ENCODE measurements at places on chromosomes 2 and 18. TPM values are rescaled to one million over a fixed set of nuclear protein-coding genes. Genes with fewer than 3 reads are reported as not detected.

The ATP5MC3 gene
- 962 TPM for total RNA-seq

The NEU4 gene
- 0.38 TPM for total RNA-seq

The FBXO36 gene
- 1.6 TPM for total RNA-seq

The CCDC138 gene
- 1.6 TPM for total RNA-seq

The STPG4 gene
- total RNA-seq, result not detected

The FEZ2 gene
- 46.5 TPM for total RNA-seq

The METTL5 gene
- 51.5 TPM for total RNA-seq

The MORN2 gene
- 12.8 TPM for total RNA-seq

The ACVR1C gene
- 2.6 TPM for total RNA-seq

The CHRNG gene
- not detected for total RNA-seq

The DOK1 gene
- total RNA-seq, result 12.4 TPM

The YPEL5 gene
- total RNA-seq, result 54.0 TPM

The B3GNT7 gene
- total RNA-seq, result 4.5 TPM

The KDSR gene
- 58.1 TPM for total RNA-seq

The IL1R1 gene
- total RNA-seq, result 60.8 TPM

The SERPINB3 gene
- not detected for total RNA-seq

The OTOF gene
- total RNA-seq, result not detected

The ANKRD62 gene
- not detected for total RNA-seq

The UCN gene
- total RNA-seq, result 1.6 TPM

The CDKL4 gene
- total RNA-seq, result 0.88 TPM

The VWA3B gene
- total RNA-seq, result 0.50 TPM

The ADAM23 gene
- 31.1 TPM for total RNA-seq

The HNMT gene
- total RNA-seq, result 32.6 TPM

The MYCN gene
- total RNA-seq, result 0.53 TPM

The STARD6 gene
- total RNA-seq, result not detected

The EVX2 gene
- total RNA-seq, result not detected
